Activated CD4-positive, alpha-beta T cell treated with anti-CD3 and anti-CD28 coated beads, Interleukin-2, amount 50 U/mL, for 48 hours (primary cell): ENCODE measurements at places on chromosomes 5 and 9.

- no peak for DNase-seq
These were observed 8.0 kb upstream of the DCP2 start for GRCh38 chr5:112968411-112969106.

DNA sequence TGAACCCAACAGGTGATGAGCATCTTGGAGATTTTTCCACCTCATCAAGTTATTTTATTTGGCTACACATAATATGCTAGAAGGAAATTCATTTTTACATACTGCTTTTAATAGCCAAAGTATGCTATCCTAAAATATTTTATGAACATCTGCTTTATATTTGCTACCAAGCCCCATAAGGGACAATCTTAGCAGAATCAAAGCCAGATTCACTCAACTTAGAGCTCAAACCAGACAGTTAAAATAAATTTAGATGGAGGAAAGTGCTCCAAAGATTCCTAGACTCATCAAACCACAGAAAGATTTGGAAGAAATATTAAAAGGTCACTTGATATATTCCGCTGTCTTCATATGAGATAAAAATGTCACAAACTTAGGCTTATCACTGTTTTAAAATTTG is 637.1 kb upstream of the CCNG1 start:
- DNase-seq, result no peak

DNA sequence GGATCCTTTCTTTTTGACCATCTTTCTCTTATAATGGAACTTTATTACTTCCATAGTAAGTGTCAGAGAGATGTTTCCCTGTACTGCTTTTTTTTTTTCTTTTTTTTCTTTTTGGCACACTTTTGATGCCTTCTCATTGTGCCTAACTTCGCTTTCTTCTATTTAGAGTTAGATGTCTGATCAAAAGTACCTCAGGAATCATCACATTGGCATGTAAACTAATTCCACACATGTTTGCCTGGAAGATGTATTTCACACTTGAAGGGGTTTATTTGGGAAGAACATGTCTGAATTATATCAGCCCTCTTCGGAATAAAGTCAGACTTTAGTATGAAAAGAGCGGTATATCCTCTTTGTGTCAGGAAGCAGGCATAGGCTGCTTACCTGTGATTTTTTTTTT is 35.1 kb downstream of the SMARCA2 start:
- no peak for DNase-seq

GRCh38 chr9:72526901-72527800 is 5.7 kb downstream of the TMC1 start:
- peak; percentile 83 for DNase-seq

GRCh38 chr5:171363846-171364245 is 23.8 kb upstream of the NPM1 start:
- no peak for DNase-seq

- peak; percentile 4 for DNase-seq
These were observed 97.0 kb downstream of the MEF2C start for GRCh38 chr5:88785746-88786565.

GRCh38 chr5:68591850-68592249 is 376.3 kb downstream of the PIK3R1 start:
- no peak for DNase-seq

- no peak for DNase-seq
These were observed 50.3 kb upstream of the ZFR start for GRCh38 chr5:32494827-32495226.

GRCh38 chr5:170202117-170202516 is 30.7 kb upstream of the C5orf58 start:
- DNase-seq, result no peak

DNA sequence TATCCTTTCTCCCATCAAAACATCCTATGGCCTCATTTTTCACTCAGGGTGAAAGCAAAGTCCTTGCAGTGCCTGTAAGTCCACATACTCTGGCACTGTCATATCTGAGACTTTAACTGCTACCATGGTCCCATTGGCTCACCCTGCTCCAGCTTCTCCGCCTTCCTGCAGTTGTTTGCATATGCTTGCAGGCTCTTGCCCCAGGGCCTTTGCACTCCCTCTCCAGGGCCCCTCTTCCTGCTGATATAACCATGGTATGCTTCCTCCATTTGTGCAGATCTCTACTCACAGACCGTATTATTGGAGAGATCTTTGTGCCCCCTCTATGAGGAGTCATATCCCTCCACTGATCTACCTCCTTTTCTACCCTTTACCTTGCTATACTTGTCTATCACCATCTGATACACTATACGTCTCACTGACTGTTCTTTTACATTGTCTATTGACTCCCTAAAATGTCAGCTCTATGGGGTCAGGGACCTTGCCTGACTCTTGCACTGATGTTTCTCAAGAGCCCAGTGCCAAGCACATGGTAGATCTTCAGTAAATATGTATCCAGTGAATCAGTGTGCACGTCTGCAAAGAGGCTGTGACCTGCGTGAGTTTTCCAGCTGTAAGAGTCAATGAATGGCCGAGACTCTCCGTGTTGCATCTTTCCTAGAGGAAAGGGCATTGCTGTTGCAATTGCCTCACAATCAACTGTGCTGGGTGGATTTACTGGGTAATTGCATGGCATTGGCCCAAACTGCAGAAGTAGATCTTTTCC is 81.7 kb upstream of the CPEB4 start:
- no peak for DNase-seq

GRCh38 chr9:128912270-128912853 is 8.4 kb upstream of the PHYHD1 start:
- DNase-seq, result no peak

GRCh38 chr5:161396171-161396570 is 150.4 kb downstream of the GABRB2 start:
- no peak for DNase-seq

- no peak for DNase-seq
These were observed 133.8 kb downstream of the DENND1A start for GRCh38 chr9:123796094-123796493.

- no peak for DNase-seq
These were observed 2.1 kb upstream of the PSIP1 start for GRCh38 chr9:15512889-15513288.

- no peak for DNase-seq
These were observed 33.6 kb upstream of the MAMDC2 start for GRCh38 chr9:70010015-70010414.

DNA sequence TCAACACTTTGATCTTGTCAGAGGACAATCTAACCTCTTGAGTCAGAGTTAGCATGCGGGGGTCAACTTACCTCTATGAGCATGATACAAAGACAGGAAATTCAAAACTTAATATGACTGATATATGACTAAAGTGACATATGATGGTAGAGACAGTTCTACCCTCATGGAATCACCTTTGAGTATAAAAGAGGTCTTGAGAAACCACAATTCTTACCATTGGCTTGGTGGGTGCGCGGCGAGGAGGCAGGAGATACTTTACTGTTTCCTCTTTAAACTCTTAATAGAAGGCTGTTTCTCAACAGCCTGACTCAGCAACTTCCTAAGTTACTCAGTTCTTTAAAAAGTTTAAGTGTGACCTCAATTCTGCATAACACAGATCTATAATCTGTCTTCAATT is 372.8 kb downstream of the KIAA0825 start:
- DNase-seq, result no peak

DNA sequence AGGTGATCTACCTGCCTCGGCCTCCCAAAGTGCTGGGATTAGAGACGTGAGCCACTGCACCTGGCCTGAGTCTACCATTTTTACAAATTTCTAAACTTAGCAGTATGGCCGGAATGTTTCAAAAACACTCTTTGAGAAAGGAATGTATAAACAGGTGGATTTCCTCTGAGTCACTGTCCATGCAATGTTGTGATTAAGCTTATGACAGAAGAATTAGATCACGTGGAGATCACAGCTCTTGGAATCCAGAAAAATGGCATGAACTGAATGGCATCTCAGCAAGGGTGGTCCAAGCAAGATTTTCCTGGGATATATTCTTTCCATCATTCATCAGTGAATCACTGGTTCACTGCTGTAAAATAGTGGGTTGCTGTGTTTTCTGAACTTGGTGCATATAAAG is 865.0 kb downstream of the PTPRD start:
- DNase-seq, result no peak

GRCh38 chr9:133814586-133815208 is 76.5 kb upstream of the SARDH start:
- no peak for DNase-seq

DNA sequence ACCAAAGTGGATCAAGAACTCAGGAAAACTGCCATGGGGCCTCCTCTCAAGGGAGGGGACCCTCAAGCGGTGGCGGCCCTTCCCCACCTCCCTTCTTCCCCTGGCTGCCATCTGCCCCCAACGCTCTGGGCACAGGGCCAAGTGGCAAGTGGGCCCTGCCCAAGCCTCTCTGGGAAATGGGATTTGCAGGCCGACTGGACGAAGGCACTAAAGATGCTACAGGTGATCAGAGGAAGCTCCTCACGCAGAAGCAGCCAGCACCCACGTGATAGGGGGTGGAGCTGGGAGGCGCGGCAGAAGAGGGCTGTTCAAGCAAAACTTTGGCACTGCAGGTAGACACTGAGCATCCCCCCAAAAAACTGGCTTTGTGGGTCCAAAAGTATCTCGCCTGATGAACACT is 52.7 kb upstream of the UBTD2 start:
- DNase-seq, result no peak
